Spinal cord (tissue), 10 donors: ENCODE measurements at places on chromosomes 3 and 15. TPM values are rescaled to one million over a fixed set of nuclear protein-coding genes. Genes with fewer than 3 reads are reported as not detected.

DNA sequence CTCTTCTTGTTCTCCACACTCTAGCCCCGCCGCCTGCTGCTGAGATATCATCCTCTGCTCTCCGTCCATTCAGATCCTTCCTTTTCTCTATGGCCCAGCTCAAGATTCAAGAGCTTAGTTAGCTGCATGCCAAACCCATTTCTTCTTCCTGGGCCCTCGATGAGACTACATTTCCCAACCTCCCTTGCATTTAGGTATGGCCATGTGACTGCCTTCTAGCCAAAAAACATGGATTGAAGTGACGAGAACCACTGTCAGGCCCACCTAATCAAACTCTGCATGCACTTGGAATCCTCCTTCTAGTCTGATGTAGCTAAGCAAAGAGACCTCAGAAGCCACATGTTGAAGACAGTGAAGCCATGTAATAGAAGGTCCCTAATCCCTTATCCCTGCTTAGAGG lies 308.2 kb downstream of the VPS13C start:
- peaks cover 9% of the 10 kb centered on the region for H3K4me1 ChIP-seq
- DNase-seq, result no peak
- no peaks in the 10 kb centered on the region for H3K27me3 ChIP-seq
- H3K36me3 ChIP-seq, result no peaks in the 10 kb centered on the region
- no peak overlapping the region for H3K27ac ChIP-seq

DNA sequence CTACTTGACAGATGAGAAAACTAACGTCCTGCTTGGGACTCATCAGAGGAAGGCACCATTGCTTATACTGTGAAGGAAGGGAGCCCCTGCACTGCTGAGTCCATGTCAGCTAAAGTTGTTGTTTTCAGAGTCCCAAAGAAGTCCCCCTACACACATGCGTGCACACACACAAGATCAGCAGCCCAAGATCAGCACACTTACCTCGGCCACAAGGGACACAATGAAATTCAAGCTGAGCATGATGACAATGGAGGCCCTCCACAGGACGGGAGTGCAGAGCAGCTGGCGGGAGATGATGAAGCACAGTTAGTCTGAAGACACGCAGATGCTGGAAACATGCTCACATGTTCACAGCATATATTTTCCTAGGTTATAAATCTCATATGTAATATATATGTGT lies 28.6 kb upstream of the ATP13A5 start:
- no peak overlapping the region for H3K27ac ChIP-seq
- DNase-seq, result no peak
- no peaks in the 10 kb centered on the region for H3K27me3 ChIP-seq
- no peaks in the 10 kb centered on the region for H3K4me1 ChIP-seq
- H3K4me3 ChIP-seq, result no peak overlapping the region

GRCh38 chr3:58938057-58938456 lies 111.8 kb downstream of the CFAP20DC start:
- H3K27ac ChIP-seq, result no peak overlapping the region
- no peaks in the 10 kb centered on the region for H3K4me1 ChIP-seq
- no peak for DNase-seq
- H3K36me3 ChIP-seq, result no peaks in the 10 kb centered on the region

GRCh38 chr3:185933374-185934173 lies 4.2 kb downstream of the TRA2B start:
- H3K36me3 ChIP-seq, result peaks cover 3% of the 10 kb centered on the region
- no peaks in the 10 kb centered on the region for H3K27me3 ChIP-seq
- H3K27ac ChIP-seq, result peak overlapping the region; percentile 18
- DNase-seq, result no peak
- H3K4me1 ChIP-seq, result peaks cover 5% of the 10 kb centered on the region
- H3K4me3 ChIP-seq, result peak overlapping the region; percentile 100

- H3K4me1 ChIP-seq, result peaks cover 22% of the 10 kb centered on the region
- H3K27me3 ChIP-seq, result no peaks in the 10 kb centered on the region
- peaks cover 2% of the 10 kb centered on the region for H3K36me3 ChIP-seq
- no peak overlapping the region for H3K27ac ChIP-seq
Observed at GRCh38 chr15:41940441-41940857, 31.9 kb downstream of the EHD4 start.

GRCh38 chr3:87006844-87007439 lies 16.0 kb upstream of the VGLL3 start:
- H3K4me3 ChIP-seq, result no peak overlapping the region
- no peaks in the 10 kb centered on the region for H3K36me3 ChIP-seq
- no peaks in the 10 kb centered on the region for H3K4me1 ChIP-seq
- DNase-seq, result no peak
- H3K27me3 ChIP-seq, result no peaks in the 10 kb centered on the region
- no peak overlapping the region for H3K27ac ChIP-seq

GRCh38 chr3:196186651-196187573 lies 24.3 kb downstream of the ZDHHC19 start:
- H3K36me3 ChIP-seq, result no peaks in the 10 kb centered on the region
- no peaks in the 10 kb centered on the region for H3K27me3 ChIP-seq
- H3K4me3 ChIP-seq, result no peak overlapping the region
- DNase-seq, result peak; percentile 54
- H3K4me1 ChIP-seq, result peaks cover 28% of the 10 kb centered on the region

GRCh38 chr3:140586311-140586710 lies 91.6 kb upstream of the TRIM42 start:
- no peaks in the 10 kb centered on the region for H3K36me3 ChIP-seq
- H3K4me1 ChIP-seq, result no peaks in the 10 kb centered on the region
- no peak overlapping the region for H3K27ac ChIP-seq

DNA sequence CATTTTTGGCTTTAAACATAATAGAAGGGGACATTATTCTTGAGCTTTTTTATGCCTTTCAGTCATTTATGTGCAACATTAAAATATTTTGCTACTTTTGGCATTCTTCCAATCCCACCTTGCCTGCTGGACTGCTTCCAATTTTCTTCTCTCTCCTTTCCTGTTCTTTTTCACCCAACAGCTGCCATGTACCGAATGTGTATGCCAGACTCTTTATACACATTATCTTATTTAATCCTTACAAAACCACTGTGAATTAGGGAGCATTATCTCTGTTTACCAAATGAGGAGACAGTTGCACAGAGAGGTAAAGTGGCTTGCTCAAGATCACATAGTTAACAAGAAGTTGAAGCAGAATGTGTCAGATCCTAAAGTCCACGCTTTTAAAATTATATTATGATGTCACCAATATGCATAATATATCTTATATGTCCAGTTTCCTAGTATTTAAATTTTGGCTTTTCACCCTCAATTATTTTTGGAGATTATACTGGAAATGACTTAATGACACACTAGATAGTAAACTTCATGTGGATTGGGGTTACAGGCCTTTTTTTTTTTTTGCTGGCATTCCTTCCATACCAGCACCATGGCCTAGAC lies 231.5 kb downstream of the THRB start:
- no peaks in the 10 kb centered on the region for H3K27me3 ChIP-seq
- DNase-seq, result peak; percentile 33
- H3K36me3 ChIP-seq, result no peaks in the 10 kb centered on the region
- H3K4me1 ChIP-seq, result no peaks in the 10 kb centered on the region

DNA sequence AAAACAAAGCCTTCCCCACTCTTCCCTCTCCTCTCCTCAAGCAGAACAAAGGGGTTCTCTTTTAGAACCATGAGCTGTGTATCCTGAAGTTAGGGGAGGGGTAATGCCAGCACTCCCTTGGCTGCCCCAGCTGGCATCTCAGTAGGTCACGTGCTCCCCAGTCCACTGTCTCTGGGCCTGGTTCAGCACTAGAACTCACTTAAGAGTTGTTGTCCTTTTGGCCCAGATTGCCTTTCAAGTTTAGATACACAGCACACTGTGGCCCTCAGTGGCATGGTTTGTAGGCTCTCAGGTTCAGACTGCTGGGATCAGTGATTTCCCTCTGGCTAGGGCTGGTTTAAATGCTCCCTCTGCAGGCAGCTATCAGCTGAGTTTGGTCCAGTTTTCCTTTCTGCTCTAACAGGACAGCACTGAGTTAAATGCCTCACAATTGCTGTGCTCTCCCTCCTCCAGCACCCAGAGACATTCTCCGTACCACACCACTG lies 188.4 kb upstream of the ST8SIA2 start:
- peak; percentile 48 for DNase-seq
- H3K27ac ChIP-seq, result no peak overlapping the region
- H3K4me1 ChIP-seq, result peaks cover 5% of the 10 kb centered on the region
- no peaks in the 10 kb centered on the region for H3K27me3 ChIP-seq
- no peak overlapping the region for H3K4me3 ChIP-seq

- no peak overlapping the region for H3K4me3 ChIP-seq
- H3K36me3 ChIP-seq, result peaks cover 93% of the 10 kb centered on the region
- DNase-seq, result no peak
- peaks cover 97% of the 10 kb centered on the region for H3K4me1 ChIP-seq
- H3K27ac ChIP-seq, result no peak overlapping the region
Observed at GRCh38 chr15:85759376-85759775, 35.3 kb downstream of the KLHL25 start.

GRCh38 chr3:42660898-42661297 lies 7.4 kb downstream of the ZBTB47 start:
- H3K4me3 ChIP-seq, result no peak overlapping the region
- DNase-seq, result no peak
- H3K27me3 ChIP-seq, result no peaks in the 10 kb centered on the region
- no peak overlapping the region for H3K27ac ChIP-seq

The ST6GAL1 gene
- 28.9 TPM for total RNA-seq

- peaks cover 39% of the 10 kb centered on the region for H3K36me3 ChIP-seq
- peak overlapping the region; percentile 95 for H3K27ac ChIP-seq
- H3K27me3 ChIP-seq, result no peaks in the 10 kb centered on the region
Observed at GRCh38 chr3:51982352-51982837, 940 bp upstream of the ACY1 start.

The GREM1 gene
- total RNA-seq, result 1.1 TPM

DNA sequence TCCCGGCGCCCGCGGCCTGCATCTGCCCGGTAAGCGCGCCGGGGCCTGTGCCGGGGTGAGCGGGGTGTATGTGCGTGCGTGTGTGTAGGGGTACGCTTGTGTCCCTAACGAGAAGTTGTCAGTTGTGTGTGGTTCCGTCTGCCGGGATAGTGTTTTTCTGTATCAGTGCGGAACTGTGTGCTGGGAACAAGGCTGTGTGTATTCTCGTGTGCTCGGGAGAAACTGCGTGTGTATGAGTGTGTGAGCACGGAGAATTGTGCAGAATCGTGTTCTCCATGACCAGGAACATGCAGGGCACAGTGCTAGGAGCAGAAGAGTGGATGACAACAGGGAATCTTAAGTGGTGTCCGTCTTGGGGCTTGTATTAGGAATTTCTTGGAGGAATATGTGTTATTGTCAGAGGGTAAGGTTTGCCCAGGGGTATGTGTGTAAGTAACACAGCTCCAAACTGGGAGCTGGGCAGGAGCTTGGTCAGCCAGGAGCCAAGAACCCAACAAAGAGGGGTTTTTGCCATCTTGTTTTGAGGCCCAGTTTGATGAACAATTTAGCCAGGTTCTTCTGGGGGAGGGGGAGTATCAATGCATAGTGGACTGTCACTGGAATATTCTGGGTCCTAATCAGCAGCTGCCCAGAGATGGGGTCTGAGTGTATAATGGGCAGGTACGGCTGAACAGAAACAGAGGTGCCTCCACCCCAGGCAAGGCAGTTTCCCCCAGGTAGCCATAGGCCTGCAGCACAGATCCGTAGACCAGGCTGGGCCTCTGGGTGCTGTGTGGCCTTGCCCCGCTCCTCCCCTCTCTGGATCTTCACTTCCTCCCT lies 2.1 kb downstream of the ISL2 start:
- H3K27me3 ChIP-seq, result peaks cover 98% of the 10 kb centered on the region
- no peaks in the 10 kb centered on the region for H3K36me3 ChIP-seq
- H3K27ac ChIP-seq, result no peak overlapping the region
- peaks cover 70% of the 10 kb centered on the region for H3K4me1 ChIP-seq
- H3K4me3 ChIP-seq, result no peak overlapping the region

- no peak overlapping the region for H3K4me3 ChIP-seq
- no peak overlapping the region for H3K27ac ChIP-seq
- no peaks in the 10 kb centered on the region for H3K4me1 ChIP-seq
- no peak for DNase-seq
Observed at GRCh38 chr3:111956995-111957734, 21.7 kb upstream of the ABHD10 start.

DNA sequence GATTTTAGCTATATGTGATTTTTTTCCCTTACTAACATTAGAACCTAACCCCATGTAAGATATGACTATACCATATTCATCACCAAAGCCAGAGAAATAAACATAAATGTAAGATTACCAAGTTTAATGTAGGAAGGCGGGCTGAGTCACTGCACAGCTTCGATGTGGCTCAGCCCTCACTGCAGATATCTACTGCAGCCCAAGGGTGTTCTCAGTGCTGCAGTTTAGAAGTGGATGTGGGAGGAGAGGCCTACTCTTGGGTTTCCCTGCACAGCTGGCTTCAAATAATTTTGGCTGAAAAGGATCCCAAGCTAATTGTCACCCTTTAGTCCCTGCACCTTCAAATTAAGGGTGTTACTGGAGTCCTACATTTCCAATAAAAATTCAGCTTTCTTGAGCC lies 9.3 kb downstream of the ARPP19 start:
- no peak overlapping the region for H3K4me3 ChIP-seq
- H3K4me1 ChIP-seq, result no peaks in the 10 kb centered on the region
- no peak for DNase-seq
- no peaks in the 10 kb centered on the region for H3K36me3 ChIP-seq
- H3K27me3 ChIP-seq, result no peaks in the 10 kb centered on the region

GRCh38 chr3:75144406-75144805 lies 519.7 kb upstream of the FRG2C start:
- no peaks in the 10 kb centered on the region for H3K4me1 ChIP-seq
- DNase-seq, result no peak
- no peaks in the 10 kb centered on the region for H3K27me3 ChIP-seq
- H3K27ac ChIP-seq, result no peak overlapping the region
- H3K36me3 ChIP-seq, result no peaks in the 10 kb centered on the region
- H3K4me3 ChIP-seq, result no peak overlapping the region

- H3K27me3 ChIP-seq, result no peaks in the 10 kb centered on the region
- H3K4me1 ChIP-seq, result peaks cover 13% of the 10 kb centered on the region
Observed at GRCh38 chr3:15479400-15480224, 41.9 kb downstream of the COLQ start.

DNA sequence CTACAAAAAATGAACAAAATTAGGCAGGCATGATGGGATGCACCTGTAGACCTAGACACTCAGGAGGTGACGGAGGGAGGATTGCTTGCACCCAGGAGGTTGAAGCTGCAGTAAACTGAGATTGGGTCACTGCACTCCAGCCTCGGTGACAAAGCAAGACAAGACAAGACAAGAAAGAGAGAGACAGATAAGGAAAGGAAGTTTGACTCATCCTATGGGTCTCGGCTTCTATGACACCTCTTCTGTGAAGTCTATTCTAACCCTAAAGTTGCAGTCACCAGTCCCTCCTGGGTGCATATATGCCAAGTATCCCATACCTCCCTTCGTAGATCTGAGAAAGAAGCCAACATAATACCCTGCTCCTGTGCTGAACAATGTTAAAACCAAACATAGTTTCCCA lies 7.9 kb upstream of the ZMAT3 start:
- no peaks in the 10 kb centered on the region for H3K27me3 ChIP-seq
- no peak for DNase-seq
- no peak overlapping the region for H3K4me3 ChIP-seq
- H3K27ac ChIP-seq, result no peak overlapping the region
- H3K4me1 ChIP-seq, result no peaks in the 10 kb centered on the region

DNA sequence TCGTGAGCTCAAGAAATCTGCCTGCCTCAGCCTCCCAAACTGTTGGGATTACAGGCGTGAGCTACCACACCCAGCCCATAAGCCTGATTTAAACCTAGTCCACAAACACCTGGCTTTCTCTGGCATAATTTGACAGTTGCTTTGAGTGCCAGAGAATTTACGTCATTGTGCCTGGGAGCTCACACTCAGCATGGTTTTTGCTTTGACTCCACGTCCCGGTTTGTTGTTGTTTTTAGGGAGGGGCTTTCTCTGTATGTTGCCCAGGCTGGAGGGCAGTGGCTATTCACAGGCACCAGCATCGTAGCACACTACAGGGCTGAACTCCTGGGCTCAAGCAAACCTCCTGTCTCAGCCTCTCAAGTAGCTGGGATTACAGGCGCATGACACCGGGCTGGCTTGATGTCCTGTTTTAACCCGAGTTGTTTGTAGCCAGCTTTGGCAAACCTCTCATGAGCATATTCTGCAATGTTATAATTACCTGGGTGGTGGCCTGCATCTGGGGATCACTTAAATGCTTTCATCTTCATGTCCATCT lies 32.7 kb downstream of the CEMIP start:
- no peaks in the 10 kb centered on the region for H3K27me3 ChIP-seq
- H3K4me1 ChIP-seq, result no peaks in the 10 kb centered on the region
- H3K36me3 ChIP-seq, result no peaks in the 10 kb centered on the region
